ENCODE measurements at places on chromosomes 7 and 10.

- no peak for DNase-seq
These were observed 121.9 kb upstream of the AKR1E2 start for GRCh38 chr10:4704034-4704545.

- no peak for DNase-seq
These were observed 68.3 kb downstream of the MLLT10 start for GRCh38 chr10:21602313-21602712.

DNA sequence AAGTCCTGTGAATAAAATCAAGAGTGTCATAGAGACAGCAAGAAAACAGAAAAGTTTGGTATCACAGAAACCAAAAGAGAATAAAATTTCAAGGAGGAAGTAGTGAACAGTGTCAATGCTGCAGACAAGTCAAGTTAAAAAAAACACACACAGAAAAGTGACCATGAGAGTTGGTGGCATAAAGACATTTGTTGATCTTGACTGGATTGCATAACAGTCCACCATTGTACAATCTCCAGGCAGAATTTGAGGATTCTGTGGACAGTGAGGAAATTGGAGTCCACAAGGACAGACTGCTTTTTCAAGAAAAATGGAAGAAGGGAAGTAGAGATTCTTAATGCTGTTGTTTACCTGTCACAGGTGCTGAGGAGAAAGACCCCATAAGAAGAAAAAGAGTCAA lies 412.5 kb downstream of the PLXDC2 start:
- DNase-seq: no peak

DNA sequence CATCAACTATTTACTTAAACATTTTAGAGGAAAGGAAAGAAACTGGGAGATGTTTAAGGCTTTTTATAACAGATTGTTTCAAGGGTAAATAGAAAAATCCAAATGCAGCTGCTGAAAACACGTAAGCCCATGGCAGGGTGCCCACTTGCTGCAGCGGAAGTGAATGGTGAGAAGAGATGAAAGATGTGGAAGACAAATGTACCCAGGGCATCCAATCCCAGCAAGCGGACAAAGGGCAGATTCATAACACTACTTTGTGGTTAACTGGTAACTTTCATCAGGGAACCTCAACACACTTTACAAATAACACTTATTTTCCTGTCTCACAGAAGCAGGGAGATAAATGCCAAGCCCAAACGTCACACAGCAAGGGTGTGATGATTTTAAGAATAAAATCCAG lies 358.4 kb downstream of the KCNMA1 start:
- DNase-seq: no peak

DNA sequence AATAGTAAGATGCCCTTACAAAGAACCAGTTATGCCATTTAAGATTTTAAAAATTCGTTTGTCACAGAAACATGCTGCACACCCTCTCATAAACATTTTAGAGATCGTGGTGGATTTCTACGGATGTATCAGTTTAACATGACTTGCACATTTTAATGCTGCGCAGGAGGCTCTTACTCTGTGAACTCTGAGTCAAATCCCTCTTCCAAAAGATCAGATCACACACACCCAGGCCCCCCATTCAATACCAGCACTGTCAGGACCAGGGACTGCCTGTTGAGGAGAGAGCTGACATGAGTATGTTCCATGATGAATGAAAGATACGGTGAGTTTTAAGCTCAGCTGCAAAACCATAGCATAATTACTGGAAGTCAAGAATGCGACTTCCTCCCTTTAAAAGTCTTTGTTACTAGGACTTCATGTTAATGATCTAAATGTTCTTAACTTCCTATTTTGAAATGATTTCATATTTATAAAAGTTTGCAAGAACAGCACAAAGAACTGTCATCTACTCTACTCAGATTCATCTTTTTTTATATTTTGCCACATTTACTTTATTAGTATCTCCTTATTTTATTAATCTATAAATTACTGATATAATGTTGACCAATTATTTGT lies 500.2 kb downstream of the GLRX3 start:
- DNase-seq: no peak

DNA sequence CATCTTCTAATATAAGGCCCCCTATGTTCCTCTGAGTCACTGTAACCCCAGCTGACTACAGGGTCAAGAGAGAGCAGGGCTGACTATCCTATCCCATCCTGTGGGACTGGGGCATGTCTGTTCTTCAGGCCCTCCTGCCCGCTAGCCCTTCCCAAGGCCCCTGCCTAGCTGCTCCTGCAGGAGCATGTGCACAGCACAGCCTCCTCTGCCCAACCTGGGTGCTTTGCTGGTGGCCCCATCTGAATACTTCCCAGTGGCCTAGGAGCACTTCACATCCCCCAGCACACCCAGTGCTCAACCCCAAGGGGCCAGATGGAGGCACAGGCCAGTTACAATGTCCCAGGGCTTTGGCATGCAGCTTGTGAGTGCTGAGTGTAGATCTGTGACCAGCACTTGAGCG lies 37.3 kb downstream of the AGBL3 start:
- DNase-seq: no peak

DNA sequence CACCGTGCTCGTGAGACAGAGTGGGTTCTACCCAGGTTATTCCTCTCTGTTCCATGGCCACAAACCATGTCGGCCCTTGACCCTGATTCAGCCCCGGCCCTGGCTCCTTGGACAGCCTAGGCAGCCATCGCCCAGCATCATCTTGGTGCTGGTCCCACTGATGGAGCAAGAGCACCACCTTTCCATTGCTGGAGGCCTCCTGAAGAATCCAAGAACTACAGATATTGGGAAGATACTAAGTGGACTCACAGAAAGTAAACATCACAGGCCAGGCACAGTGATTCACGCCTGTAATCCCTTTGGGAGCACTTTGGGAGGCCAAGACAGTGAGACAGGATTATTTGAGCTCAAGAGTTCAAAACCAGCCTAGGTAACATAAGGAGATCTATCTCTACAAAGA lies 125.1 kb downstream of the NT5C2 start:
- no peak for DNase-seq

DNA sequence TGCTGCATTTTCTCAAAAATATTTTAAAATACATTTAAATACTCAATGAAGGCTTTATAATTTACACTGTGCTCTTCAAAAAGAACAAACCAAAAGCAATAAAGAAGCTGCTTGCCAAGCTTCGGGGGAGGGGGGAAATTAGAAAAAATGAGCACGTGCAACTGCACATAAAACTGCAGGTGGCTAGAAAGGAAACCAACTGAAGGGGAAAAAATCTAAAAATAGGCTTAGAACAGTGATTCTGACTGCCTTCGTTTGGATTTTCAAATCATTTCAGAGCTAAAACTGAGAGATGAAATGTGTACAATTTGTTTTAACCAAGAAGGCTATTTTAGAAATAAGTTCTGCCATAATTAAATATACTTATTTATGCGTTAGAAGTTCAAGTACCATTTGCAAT lies 61.4 kb downstream of the ABI1 start:
- no peak for DNase-seq

Measured in activated T-helper 1 cell treated with Interleukin-2 at 50 U/mL for 16 hours (primary cell).